ENCODE measurements at places on chromosomes 3 and 15. TPM values are rescaled to one million over a fixed set of nuclear protein-coding genes. Genes with fewer than 3 reads are reported as not detected.
A peak's percentile ranks its signal among the peaks of the same experiment; 100 is the strongest.

The GOLGA8G gene
- total RNA-seq, result not detected

- no peak overlapping the region for H3K27ac ChIP-seq
- H3K4me1 ChIP-seq, result no peaks in the 10 kb centered on the region
- DNase-seq, result no peak
- H3K36me3 ChIP-seq, result no peaks in the 10 kb centered on the region
- no peaks in the 10 kb centered on the region for H3K27me3 ChIP-seq
These were observed 372.1 kb downstream of the ROBO2 start for GRCh38 chr3:77412021-77412438.

The SLC35G2 gene
- 3.6 TPM for total RNA-seq

- H3K27ac ChIP-seq, result peak overlapping the region; percentile 47
- no peak for DNase-seq
- no peak overlapping the region for H3K4me3 ChIP-seq
- no peaks in the 10 kb centered on the region for H3K27me3 ChIP-seq
- no peaks in the 10 kb centered on the region for H3K36me3 ChIP-seq
- peaks cover 27% of the 10 kb centered on the region for H3K4me1 ChIP-seq
These were observed 413.5 kb upstream of the THBS1 start for GRCh38 chr15:39167164-39168058.

The GNAT1 gene
- total RNA-seq, result not detected

GRCh38 chr3:29072611-29073010 lies 208.3 kb upstream of the RBMS3 start:
- H3K4me1 ChIP-seq, result no peaks in the 10 kb centered on the region
- H3K36me3 ChIP-seq, result no peaks in the 10 kb centered on the region
- no peak overlapping the region for H3K4me3 ChIP-seq
- no peak for DNase-seq
- no peak overlapping the region for H3K27ac ChIP-seq

The CAPN3 gene
- total RNA-seq, result 6.8 TPM

The IGDCC3 gene
- total RNA-seq, result 0.25 TPM
